ENCODE measurements at places on chromosomes 12 and 14.

DNA sequence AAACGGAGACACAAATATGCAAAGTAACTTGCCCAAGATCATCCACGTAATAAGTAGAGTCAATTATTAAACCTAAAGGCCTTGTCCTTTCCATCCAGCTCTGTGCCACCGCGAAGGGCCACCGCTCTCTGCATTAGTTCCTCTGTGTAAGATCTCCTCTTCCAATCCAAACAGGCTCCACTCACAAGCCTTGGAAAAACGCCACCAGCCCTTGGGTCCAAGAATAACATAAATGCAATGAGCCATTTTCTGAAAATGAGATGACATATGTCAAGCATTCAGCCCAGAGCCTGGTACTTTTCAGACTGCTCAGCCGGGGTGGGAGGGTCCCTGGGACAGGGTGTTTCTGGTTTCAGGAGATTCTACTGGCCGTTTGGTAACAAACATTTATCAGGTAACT is 30.0 kb downstream of the DGLUCY start:
- DNase-seq = no peak

GRCh38 chr12:107282628-107283027 is 189.3 kb upstream of the CRY1 start:
- no peak for DNase-seq

- no peak for DNase-seq
Observed at GRCh38 chr12:95733141-95733825, 57.3 kb downstream of the NTN4 start.

- DNase-seq = peak; percentile 35
Observed at GRCh38 chr14:90808759-90809529, 7.3 kb downstream of the TTC7B start.

- peak; percentile 83 for DNase-seq
Observed at GRCh38 chr12:49705479-49706134, 1.6 kb downstream of the FMNL3 start.

DNA sequence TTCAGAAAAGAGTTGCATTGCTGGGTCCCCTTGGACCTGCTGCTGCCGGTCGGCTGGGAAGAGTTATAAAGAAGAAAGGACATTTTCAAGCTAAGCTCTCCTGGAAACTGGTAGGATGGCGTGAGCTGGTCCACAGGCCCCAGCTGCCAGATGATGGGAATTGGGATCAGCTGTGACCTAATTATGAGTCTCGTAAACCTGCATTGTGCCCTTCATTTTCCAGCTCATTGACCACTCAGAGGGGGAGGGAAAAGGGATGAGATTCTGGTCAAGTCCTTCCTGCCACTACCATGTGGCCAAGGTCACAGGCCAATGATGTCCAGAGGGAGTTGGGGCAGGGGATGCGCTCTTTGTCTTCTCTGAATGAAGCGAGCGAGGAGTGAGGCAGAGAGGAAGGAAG is 320.9 kb downstream of the NRXN3 start:
- DNase-seq = no peak

DNA sequence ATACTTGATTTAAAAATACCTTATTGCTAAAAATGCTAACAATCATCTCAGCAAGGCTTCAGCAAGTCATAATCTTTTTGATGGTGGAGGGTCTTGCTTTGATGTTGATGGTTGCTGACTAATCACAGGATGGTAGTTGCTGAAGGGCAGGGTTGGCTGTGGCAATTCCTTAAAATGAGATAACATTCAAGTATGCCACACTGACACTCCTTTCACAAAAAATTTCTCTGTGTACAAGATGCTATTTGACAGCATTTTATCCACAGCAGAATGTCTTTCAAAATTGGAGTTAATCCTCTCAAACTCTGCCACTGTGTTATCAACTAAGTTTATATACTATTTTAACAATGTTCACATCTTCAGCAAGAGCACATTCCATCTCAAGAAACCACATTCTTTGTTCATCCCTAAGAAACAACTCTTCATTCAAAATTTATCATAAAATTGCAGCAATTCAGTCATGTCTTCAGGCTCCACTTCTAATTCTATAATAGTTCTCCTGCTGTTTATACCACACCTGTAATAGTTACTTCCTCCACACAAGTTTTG is 16.1 kb downstream of the SCAF11 start:
- no peak for DNase-seq

- DNase-seq = no peak
Observed at GRCh38 chr12:1204581-1205121, 213.6 kb downstream of the ERC1 start.

GRCh38 chr12:2507814-2508213 is 287.0 kb upstream of the FKBP4 start:
- no peak for DNase-seq

- DNase-seq = no peak
Observed at GRCh38 chr14:28766469-28766955, at the start of gene FOXG1. TSS of gene FOXG1 (plus strand) at chr14:28766787. CDS start at chr14:28767280, 493 bp downstream.

DNA sequence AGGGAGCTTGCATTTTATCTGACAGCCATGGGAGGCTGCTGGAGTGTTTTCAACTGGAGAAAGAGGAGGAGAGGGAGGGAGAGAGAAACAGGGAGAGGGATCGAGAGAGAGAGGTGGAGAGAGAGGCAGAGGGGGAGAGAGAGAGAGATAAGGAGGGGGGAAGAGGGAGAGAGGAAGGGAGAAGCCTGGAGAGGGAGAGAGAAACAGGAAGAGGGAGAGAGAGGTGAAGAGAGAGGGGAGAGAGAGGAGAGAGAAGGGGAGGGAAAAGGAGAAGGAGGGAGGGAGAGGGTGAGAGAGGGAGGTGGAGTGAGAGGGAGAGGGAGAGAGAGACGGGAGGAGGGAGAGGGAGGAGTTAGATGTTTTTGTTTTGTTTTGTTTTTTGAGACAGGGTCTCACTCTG is 45.6 kb downstream of the DNAH10 start:
- no peak for DNase-seq

DNA sequence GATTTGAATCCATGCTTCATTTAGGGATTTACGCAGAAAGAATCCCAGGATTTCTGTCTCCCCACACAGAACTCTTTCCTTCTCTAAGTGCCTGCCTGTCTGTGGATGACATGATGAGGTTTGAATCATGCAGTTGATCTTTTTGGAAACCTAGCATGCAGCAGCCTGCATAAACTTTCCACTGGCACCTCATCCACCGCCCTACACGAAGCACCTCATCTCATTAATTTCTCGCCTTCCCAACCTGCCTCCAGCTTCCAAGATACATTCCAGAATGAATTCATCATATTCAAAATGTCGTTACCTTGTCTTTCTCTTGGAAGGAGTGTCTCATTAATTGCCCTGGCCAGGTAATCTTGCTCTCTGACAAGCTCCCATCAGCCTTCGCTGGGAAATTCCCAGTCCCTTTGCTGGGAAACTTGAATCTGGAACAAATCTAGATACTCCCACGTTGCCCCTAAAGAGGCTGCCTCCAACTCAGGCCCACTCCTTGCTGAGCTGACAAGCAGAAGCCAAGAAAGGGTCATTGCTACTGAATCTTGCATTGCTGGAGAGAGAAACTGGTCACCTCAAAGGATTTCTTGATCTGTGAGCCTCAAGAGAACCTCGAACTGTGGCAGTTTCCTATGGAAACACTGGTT is 48.2 kb downstream of the SERPINA3 start:
- DNase-seq = no peak

- no peak for DNase-seq
Observed at GRCh38 chr12:22971701-22972191, 346.8 kb downstream of the ETNK1 start.

DNA sequence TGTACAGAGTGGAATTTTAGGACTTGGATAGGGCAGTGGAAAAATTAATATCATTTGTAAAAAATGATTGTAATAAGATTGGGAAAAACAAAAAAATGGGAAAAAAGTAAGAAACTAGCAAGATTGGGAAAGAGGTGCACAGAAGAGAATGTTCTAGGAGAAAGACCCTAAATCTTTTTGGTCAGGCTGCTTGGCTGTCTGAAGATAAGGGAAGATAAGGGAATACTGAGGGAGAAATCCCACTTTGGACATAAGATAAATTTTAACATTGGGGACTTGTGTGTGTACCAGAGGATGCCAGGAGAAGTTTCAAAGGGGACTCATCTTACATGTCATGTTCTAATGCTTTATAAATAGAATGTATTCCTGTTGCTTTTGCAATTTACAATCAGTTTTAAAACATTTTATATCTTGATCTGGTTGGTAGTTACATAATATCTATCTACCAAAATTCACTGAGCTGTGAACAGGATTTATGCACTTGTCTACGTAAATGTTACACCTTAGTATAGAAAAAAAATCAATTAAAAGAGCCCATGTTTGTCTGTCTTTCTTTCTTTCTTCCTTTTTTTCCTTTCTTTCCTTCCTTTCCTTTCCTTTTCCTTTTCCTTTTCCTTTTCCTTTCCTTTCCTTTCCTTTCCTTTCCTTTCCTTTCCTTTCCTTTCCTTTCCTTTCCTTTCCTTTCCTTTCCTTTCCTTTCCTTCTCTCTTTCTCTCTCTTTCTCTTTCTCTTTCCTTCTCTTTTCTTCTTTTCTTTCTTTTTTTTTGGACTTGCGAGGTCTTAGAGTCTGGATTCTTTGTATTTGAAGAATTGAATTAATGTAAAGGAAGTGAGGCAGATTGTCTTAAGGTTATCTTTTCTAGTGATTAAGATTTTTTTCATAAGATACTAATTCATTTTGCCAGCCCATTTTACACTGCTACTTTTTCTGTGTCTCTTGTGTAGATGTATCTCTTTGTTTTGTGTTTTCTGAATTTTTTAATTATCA is 66.1 kb downstream of the KTN1 start:
- no peak for DNase-seq

DNA sequence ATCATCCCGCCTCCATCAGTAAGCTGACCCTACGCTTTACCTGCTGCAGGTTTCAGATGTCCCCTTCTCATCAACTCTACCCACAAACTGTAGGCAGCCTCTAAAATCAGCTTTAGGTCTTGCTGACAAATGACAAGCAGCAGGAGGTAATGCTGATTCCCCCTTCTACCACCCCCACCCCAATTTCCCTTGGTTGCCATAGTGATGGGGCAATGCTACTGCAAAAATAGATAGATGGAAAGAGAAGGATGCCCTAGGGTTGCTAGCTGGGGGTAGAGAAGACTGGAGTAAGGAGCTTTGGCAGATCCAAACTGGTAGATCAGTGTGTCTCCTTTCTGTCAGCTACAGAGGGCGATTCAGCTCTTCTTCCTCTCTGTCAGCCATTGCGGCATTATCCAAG is 19.8 kb upstream of the PDE1B start:
- no peak for DNase-seq

DNA sequence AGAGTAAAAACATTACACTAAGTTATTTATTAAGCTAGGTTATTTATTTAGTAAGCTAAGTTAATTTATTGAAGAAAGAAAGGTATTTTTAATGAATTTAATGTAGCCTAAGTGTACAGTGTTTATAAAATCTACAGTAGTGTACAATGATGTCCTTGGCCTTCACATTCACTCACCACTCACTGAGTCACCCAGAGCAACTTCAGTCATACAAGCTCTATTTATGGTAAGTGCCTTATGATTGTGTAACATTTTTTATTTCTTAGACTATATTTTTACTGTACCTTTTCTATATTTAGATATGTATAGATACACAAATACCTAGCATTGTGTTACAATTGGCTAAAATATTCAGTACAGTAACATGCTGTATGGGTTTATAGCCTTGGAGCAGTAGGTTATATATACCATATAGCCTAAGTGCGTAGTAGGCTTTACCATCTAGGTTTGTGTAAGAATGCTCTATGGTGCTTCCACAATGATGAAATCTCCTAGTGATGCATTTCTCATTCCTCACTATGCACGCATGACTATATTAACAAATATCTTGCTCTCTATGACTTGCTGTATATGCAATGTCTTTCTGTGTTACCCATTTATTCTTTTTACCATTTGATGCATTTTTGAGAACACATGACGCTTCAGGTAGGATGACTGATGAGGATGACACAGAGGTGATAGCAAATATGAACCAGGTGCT is 309.6 kb upstream of the ATXN7L3B start:
- DNase-seq = no peak

- no peak for DNase-seq
Observed at GRCh38 chr12:117093918-117094630, 5.1 kb downstream of the TESC start.

DNA sequence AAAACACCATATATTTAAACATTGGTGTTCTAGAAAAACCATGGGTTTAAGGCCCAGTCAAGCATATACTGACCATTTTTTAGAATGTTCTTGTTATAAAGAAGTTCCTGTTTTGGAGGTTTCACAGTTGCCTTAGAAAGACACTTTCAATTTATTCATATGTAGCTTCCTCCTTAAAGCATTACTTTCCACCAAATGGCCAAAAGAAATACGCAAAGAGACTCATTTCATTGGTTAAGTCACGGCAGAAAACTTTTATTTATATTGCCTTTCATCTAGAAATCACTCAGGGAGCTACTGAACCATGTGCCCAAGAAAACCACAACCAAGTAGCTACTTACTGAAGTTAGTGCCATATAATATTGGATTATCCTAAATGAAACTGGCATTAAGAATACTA is 40.0 kb downstream of the MYBPC1 start:
- peak; percentile 21 for DNase-seq

GRCh38 chr12:1635301-1636095 is 6.5 kb downstream of the WNT5B start:
- peak; percentile 92 for DNase-seq

GRCh38 chr14:22974530-22975313 is 7.6 kb downstream of the AJUBA start:
- no peak for DNase-seq

GRCh38 chr12:19841451-19841850 is 402.2 kb downstream of the AEBP2 start:
- DNase-seq = no peak

DNA sequence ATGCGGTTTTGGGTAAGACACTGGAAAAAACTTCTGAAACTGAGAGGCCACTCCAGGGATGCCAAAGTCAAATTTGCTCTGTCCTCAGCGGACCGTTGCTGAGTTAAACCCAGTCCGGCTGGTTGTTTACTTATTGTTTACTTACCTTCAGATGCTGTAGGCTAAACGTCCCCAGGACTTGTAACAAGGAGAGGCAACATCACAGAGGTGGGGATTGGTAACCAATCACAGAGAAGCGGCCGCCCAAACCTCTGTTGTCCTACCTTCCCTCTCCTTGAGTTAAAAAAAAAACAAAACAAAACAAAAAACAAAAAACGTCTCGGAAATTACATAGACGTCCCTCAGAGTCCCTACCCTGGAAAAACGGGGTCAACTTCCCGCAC is 380 bp downstream of the ANO2 start:
- no peak for DNase-seq

- no peak for DNase-seq
Observed at GRCh38 chr12:2082321-2082720, 29.5 kb downstream of the CACNA1C start.

DNA sequence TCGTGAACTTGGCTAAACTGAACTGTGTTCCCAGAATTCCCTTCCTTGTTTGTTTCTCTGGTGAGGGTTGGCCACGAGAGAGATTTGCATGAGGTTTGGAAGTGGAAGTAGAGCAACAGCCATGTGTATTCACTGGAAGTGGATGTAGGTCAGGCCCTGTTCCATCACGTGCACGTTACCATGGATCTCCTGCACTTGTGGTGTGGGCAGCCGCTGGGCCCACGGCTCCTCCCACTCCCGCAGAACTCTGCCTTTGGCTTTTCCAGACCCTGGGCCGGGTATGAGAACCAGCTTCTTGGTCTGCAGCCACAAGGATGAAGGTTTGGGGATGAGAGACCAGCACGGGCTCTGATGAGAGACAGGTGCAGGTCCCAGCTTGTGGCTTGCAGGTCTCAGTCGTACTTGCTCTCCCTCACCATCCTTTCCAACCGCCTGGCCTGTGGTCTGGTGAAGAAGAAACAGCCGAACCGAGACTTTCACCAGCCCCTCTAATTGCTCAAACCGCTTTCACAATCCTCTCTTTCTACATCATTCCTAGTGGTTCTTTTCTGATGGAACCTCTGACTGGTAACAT is 94.9 kb downstream of the DUSP16 start:
- peak; percentile 71 for DNase-seq
